ENCODE measurements at places on chromosomes 11 and 22.

GRCh38 chr11:76630600-76631281 lies 39.8 kb downstream of the LRRC32 start:
- DNase-seq: no peak

- no peak for DNase-seq
Measured at GRCh38 chr22:46851941-46852340, 89.5 kb downstream of the TBC1D22A start.

GRCh38 chr11:8838248-8838647 lies 72.7 kb upstream of the AKIP1 start:
- DNase-seq: no peak

DNA sequence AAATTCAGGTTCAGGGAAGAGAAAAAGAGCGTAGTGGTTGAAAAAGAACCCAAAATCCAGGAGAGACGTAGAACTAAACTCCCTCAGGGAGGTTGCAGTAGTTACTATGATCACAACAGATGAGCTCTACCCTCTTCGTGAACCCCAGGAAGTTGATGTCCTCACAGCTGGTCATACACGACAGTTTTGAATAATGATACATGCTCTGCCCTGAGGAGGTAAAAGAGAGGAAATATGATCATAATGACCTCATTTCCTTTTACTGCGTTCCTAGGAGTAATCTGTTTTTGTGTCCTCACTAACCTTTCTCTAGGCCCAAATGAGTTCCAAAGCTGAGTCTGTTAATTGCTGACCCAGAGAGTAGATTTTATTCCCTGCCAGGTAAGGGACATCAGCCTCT lies 1.3 kb downstream of the PATE2 start:
- no peak for DNase-seq

GRCh38 chr11:67613960-67614715 lies 7.4 kb downstream of the NDUFV1 start:
- DNase-seq: peak; percentile 25

GRCh38 chr11:112881461-112881860 lies 79.8 kb upstream of the NCAM1 start:
- DNase-seq: peak; percentile 24

DNA sequence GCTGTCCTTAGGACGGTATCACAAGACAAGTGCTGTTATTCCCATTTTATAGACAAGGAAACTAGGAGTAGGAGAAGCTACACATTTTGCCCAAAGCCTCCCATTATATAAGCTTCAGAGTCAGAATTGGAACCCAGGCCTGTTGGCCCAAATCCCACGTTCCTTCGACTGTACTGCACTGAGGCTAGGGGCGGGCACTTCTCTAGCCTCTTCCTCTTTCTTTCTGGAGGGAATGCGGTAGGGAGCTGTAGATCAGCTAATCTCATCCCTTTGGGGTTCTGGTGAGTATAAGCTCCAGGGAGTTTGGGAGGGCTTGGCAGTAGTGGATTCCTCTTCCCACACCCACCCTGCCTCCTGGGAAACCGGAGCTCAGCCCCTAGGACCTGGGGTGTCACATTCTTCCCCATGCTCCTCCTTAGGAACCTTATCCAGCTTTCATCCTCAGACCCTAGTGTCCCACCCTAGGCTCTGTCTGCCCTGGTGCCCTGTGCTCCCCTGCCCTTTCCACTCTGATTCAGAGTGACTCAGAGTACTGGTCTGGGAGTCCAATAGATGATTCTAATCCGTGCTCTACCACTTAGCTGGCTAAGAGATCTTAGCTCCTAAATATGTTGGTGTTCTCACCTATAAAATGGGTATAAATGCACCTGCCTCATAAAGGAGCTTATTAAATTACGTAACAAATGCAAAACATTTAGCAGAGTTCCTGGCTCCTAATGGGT lies 29.3 kb downstream of the PHLDB1 start:
- no peak for DNase-seq

- no peak for DNase-seq
Measured at GRCh38 chr11:66237867-66238266, 30.6 kb upstream of the RAB1B start.

DNA sequence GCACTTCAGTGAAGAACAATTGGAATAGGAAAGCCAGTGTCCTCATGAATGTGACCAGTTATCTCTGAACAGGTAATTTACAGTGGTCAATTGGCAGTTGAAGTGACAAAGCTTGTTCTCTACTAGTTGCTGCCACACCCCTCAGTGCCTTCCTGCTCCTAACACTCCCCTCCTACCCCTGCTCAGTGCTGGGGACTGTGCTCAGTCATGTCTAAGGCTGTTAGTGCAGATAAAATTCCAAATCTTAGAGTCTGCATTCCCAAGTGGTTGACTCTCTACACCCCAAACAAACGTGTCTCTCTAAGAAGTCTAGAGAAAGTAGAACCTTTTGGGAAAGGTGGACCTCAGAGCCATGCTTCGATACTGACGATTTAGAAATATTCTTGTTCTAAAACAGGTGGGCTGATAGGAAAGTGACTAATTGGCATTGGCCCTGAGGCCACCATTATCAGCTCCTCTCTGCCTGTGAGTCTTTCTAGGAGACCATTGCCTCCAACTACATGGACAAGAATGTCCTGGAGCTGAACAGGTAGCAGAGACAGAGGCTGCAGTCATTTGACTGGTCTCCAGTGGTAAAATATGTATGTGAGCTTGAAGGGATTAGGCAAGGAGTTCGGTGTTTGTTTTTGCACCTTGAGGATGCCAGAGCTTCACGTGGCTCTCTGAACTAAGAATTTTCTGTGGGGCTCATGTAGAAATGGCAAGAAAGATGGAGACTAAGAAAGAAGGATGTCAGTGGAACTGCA lies 22.1 kb upstream of the NNMT start:
- no peak for DNase-seq

DNA sequence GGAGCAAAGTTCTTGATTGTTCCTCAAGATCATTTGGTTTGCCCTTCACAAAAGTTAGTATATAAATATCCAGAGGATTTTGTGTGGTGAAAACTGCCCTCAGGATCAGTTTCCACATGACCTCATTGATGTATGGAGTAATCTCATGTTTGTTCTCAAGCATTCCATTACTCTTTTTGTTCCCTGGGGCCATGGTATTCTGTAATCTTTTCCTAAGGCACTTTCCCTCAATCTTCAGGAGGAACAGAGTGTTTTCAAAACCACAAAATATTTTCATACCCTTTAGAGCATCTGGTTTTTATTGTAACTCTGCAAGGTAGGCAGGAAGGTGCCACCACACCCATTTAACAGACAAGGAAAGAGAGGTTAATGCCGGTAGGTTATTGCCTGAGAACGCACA lies 99.6 kb downstream of the FAM181B start:
- DNase-seq: no peak

GRCh38 chr11:17476317-17477083 lies at the start of gene ABCC8:
ABCC8 (minus strand) TSS chr11:17476845; CDS start chr11:17476776, 69 bp downstream.
- DNase-seq: no peak

GRCh38 chr22:29031227-29032011 lies 30.2 kb downstream of the C22orf31 start:
- no peak for DNase-seq

- DNase-seq: no peak
Measured at GRCh38 chr11:134393638-134394037, 18.4 kb downstream of the B3GAT1 start.

DNA sequence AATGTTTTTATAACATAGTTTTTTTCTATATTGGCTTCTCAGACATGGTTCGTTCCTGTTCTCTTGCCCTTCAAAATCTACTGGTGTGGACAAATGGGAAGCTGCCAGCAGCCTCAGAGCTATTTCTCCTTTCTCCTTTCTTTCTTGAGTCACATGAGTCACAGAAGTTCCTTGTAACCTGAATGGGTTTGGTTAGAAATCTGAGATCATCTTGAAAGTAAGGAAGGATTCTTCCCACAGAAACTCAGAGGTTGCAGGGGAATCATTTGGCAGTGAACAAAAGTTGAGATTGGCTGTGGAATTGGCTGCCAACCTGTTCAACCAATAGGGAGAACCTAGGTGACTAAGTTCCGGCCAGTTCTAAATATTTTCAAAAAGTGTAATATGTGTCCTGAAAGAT lies 12.5 kb downstream of the PLET1 start:
- DNase-seq: no peak

DNA sequence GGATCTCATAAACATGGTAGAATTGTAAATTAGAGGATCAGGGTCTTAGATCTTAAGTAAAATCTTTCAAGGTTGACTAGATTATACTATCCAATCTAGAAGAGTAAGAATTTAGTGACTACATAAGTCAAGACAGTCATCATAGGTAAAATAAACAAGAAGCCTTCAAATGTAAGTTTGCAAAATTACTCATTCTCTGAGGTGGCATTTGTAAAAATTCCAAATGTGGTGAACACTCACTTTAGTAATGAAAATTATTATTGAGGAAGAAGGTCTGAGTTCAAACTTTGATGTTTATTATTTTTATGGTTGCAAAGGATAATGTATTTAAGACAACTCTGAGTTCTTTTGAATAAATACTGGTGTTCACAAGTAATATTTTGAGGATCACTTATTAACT lies 4.6 kb downstream of the HYLS1 start:
- no peak for DNase-seq

DNA sequence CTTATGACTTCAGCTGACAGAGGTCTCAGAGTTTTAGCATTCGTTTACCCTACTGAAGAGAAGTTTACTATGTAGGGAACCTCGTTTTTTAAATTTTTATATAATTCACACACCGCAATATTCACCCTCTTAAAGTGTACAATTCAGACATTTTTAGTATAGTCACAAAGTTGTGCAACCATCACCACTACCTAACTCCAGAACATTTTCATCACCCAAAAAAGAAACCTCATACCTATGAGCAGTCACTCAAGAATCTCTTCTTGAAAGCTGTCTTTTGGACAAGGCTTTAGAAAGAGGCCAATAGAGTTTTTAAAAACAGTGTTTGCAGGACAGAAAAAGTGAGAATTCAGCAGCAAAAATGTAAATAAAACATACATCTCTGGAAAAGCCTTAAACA lies 39.5 kb upstream of the CLNS1A start:
- DNase-seq: no peak

DNA sequence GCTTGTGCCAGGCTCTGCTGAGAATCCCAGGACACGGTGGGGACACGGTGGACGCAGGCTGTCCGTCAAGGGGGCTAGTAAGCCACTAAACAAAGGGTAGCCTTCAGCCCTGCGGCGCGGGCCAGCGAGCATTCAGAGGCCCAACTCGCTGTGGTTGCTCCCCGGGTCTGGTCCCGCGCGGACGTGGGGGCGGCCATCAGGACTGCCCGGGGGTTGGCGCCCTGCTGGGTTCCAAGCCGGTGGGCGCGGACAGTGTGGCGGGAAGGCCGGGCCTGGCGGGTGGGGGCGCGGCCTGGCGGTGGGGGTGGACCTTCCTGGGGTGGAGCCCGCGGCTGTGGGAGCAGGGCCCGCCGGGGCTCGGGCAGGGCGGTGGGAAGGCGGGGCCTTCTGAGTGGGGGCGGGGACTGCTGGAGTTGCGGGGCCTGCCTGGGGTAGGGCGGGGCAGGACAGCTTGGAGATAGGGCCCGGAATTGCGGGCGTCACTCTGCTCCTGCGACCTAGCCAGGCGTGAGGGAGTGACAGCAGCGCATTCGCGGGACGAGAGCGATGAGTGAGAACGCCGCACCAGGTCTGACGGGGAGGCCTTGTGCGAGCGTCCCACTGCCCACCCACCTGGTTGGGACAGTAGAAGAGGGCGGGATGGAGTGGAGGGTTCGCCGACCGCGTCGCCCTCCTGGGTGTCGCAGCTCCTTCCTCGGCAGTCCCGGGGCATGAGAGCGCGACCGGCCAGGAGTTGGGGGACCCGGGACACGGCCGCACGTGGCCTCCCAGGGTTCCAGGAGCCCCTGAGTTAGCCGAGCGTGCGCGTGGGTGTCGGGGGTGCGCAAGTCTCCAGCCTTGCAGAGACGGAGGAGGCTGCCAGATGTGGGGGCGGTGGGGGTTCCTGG lies at the start of gene SERHL2:
SERHL2 (plus strand) TSS at position 482 of the 887 bp plus-strand sequence; CDS start at position 547, 65 bp downstream.
- DNase-seq: no peak

DNA sequence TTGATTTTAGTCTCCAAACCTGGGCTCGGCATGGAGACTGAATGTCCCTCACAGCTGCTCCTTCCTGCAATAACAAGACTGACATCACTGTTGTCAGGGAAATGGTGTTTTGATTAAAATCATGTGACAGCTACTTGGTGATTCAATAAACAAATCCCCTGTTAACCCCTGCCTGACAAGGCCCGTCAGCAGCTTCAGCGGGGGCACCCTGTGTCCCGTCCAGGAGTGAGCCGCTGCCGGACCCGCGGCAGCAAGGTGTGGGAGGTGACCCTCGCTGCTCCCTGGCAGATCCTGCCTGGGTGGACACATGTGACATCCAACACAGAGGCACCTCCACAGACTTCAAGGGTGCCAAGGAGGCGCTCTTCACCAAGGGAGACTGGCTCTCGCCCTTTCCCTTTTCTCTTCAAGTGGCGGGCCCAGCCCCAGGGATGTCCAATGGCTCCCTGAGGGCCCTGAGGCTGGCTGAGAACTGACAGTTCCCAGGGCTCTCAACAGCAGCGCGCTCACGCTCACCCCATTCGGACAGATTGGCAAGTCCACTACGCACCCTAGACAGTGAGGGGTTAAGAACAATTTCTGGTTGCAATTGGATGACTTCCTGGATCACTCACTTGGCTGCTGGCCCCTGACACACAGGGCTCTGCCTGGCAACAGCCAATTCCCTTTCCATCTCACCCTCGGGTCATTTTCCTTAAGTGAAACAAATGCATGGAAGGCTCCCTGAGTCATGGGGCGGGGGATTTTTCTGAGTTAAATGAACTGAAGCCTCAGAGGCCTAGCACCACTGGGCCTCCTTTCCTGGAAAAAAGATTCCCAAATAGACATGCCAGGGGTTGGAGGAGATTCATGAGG lies 30.7 kb downstream of the PPP2R1B start:
- DNase-seq: peak; percentile 92

GRCh38 chr11:20337526-20338154 lies 25.9 kb upstream of the HTATIP2 start:
- DNase-seq: peak; percentile 37

GRCh38 chr11:7872890-7873289 lies 58.2 kb downstream of the OR10A6 start:
- DNase-seq: no peak

- no peak for DNase-seq
Measured at GRCh38 chr11:35761899-35762298, 99.3 kb downstream of the TRIM44 start.

DNA sequence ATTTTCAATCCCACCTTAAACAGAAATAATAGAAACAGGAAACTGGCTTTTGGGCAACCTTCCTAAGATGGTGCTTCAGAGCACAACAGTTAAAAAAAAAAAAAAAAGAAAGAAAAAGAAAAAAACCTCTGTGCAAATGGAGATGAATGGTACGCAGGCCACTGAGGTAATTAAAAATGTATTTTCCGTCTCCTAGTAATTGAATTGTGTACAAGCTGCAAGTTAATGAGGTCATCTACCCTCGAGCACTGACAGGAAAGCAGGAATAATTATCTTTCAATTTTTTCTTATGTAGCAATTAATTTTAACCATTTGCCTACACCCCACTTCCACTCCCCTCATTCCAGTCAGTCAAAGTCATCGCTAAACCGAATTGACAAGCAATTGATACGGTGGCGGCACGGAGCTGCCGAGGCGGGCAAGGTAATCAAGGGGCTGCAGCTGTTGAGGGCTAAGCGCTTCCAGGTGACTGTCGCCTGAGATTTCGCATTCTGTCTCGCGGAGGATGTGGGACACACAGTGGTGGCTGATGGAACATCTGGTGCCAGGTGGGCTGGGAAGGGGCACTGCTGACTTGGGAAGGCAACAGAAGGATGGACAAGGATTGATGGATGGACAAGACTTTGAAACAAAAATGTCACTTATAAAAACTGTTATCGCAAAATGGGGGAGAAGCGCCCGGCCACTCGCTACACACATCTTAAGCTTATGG lies 109.4 kb downstream of the RCN1 start:
- no peak for DNase-seq
